ENCODE measurements at places on chromosomes 3 and 15.

DNA sequence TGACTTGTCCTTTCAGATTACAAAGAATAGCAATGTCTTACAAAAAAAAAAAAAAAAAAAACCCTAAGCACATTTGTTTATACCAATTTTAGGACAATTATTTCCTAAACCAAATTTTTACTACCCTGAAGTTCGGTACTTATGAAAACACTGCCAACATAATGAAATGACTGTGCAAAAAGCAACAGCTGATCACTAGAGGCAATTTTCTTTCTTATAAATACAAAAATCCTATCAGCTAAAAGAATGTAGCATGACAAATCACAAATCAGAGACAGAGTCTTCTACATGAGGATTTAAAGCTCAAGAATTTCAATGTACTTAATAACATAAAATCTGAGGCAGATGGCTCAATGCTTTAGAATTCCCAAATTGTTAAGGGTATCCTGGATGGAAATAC lies 191.8 kb downstream of the MAGI1 start:
- no peak for DNase-seq

GRCh38 chr3:171776839-171777583 lies 33.3 kb downstream of the PLD1 start:
- DNase-seq = no peak

DNA sequence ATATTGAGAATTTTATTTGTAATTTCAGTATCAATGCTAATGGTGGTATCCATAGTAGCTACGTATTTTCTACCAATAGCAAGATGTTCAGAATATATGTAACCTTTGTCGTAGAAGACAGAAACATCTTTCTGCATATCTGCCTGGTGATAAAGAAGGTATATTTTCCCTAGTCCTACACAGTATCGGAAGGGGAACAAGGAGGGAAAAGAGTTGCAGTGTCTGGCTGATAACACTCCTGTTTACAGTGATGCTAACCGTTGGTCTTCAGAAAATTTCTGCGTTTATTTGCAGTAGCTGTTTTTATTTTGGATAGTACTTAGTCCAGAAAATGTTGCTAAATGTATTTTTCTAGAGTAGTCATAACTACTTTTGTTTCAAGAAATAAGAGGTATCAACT lies 25.2 kb downstream of the TSC22D2 start:
- no peak for DNase-seq

DNA sequence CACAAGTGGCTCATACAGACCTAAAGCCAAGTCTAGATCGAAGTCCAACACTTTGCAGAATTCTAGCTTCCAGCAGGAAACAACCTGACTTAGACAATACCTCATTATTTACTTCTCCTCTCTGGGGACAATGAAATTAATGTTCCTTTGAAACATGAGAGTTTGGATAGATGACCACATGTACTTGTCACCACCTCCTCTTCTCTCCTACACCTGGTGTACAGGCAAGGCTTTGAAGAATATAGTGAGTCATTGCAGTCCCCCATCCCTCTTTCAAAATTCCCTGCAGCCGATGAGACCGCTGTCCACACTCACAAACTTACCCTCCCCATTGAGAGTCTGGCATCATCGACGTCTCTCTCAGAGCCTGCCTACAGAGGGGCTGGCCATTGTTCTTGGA lies 189.0 kb upstream of the HES1 start:
- DNase-seq = no peak

DNA sequence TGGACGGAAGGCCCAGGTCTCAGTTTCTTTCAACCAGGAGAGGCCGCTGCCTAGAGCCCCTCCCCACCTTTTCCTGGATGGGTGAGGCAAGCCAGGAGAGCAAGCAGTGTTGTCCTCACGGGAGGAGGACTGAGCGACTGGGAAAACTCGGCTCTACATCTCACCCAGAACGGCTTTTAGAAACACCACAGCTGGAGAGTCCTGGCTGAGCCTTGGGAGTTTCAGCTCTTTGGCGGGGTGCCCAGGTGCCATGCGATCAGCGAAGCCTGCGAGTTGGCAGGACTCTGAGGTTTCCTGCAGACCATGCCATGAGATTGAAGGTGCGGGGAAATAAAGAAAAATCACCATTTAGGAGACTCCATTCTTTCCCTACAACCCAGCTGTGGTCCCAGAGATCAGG lies 26.0 kb downstream of the PPCDC start:
- no peak for DNase-seq

- no peak for DNase-seq
These were observed 29.0 kb downstream of the ADCY5 start for GRCh38 chr3:123419850-123420297.

Data from RWPE1 (cell line).